ENCODE measurements at places on chromosomes 7 and 10. TPM values are rescaled to one million over a fixed set of nuclear protein-coding genes. Genes with fewer than 3 reads are reported as not detected.

Gene MYH16
- not detected for total RNA-seq

Gene OR6B1
- not detected for total RNA-seq

DNA sequence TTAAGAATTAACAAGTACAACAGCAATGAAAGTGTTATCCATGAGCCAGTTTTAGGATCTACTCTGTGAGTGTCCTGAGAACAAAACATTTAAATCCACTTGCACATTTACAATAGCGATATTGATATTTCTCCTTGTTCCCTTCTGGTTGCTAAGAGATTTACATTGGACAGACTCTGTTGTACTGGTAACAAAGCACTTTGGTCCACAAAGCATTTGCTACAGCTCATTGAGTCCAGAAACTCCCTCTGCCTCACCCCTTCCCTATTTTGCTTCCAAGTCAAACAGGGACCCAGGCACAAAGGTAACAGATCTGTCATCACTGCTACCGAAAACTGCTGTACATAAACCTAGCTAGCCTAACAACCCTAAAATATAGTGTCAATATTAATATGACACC is 2.1 kb downstream of the ANK3 start:
- no peak overlapping the region for H3K4me3 ChIP-seq
- no peaks in the 10 kb centered on the region for H3K4me1 ChIP-seq
- no peaks in the 10 kb centered on the region for H3K36me3 ChIP-seq
- DNase-seq, result no peak
- H3K27me3 ChIP-seq, result no peaks in the 10 kb centered on the region

DNA sequence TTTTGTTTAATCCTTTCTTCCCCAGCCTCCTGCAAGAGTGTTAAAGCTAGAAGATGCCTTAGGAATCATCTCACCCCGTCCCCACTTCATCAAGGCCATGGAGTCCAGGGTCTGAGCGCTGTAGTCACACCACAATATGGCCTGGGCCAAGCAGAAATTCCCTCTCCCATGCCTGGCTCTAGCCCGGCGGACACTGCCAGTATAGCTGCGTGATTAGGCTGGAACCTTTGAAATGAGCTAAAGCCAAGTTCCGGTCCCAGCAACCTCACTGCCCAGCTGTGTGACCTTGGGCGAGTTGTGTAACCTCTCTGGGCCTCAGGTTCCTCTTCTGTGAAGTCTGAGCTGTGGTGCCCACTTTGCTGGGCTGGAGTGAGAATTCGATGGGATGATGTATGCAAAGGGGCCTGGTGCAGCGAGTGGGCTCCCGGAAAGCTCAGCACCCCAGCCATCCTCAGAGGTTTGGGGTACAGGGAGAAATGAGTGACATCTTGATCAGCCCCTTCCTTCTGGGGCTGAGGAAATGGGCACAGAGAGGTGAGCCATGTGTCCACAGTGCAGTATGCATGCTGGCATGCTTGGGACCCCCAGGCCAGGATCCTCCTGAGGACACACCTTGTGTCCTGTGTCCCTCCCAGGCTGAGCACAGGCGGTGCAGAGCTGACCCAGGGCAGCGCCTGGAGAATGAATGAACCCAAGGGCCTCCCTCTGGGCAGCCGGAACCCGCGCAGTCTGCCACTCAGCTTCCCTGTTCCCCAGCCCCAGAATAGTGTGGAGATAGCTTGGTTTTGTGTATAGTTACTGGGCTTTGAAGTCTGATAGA is 118.6 kb downstream of the ZMIZ1 start:
- no peak overlapping the region for H3K4me3 ChIP-seq
- no peak for DNase-seq
- peaks cover 3% of the 10 kb centered on the region for H3K36me3 ChIP-seq
- H3K27me3 ChIP-seq, result no peaks in the 10 kb centered on the region
- no peak overlapping the region for H3K27ac ChIP-seq
- no peaks in the 10 kb centered on the region for H3K4me1 ChIP-seq

DNA sequence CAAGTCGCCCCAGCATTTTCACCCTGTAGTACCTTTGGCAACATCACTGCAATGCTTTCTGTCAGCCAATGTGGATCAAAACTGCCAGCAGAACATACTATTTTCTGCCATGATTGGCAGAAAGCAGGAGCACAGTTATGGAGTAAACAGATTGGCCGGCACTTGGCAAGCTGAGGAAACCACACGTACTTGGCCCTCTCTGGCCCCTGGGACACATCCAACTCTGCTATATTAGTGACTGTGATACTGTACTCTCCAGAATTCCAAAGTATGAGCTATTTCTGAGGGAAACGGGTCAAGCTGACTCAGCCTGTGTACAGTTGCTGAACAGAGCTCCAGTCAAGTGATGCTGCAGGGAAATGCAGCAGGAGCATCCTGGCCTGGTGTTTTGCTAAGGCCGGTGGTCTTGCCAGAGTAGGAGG is 39.8 kb upstream of the LANCL2 start:
- H3K4me3 ChIP-seq, result no peak overlapping the region
- no peaks in the 10 kb centered on the region for H3K36me3 ChIP-seq
- H3K27me3 ChIP-seq, result peaks cover 2% of the 10 kb centered on the region
- no peak overlapping the region for H3K27ac ChIP-seq
- no peak for DNase-seq
- no peaks in the 10 kb centered on the region for H3K4me1 ChIP-seq

GRCh38 chr10:33638374-33638773 is 303.9 kb upstream of the NRP1 start:
- no peak overlapping the region for H3K27ac ChIP-seq
- no peaks in the 10 kb centered on the region for H3K4me1 ChIP-seq
- H3K4me3 ChIP-seq, result no peak overlapping the region
- no peaks in the 10 kb centered on the region for H3K36me3 ChIP-seq
- H3K27me3 ChIP-seq, result no peaks in the 10 kb centered on the region

- no peak for DNase-seq
- no peak overlapping the region for H3K4me3 ChIP-seq
- peaks cover 4% of the 10 kb centered on the region for H3K36me3 ChIP-seq
- H3K27ac ChIP-seq, result no peak overlapping the region
- no peaks in the 10 kb centered on the region for H3K27me3 ChIP-seq
- peaks cover 8% of the 10 kb centered on the region for H3K4me1 ChIP-seq
Observed at GRCh38 chr10:121926157-121926556, 1.7 kb downstream of the ATE1 start.

GRCh38 chr10:30154561-30154960 is 95.2 kb upstream of the JCAD start:
- H3K36me3 ChIP-seq, result no peaks in the 10 kb centered on the region
- no peak overlapping the region for H3K4me3 ChIP-seq
- H3K27ac ChIP-seq, result no peak overlapping the region
- H3K4me1 ChIP-seq, result no peaks in the 10 kb centered on the region
- H3K27me3 ChIP-seq, result peaks cover 26% of the 10 kb centered on the region

DNA sequence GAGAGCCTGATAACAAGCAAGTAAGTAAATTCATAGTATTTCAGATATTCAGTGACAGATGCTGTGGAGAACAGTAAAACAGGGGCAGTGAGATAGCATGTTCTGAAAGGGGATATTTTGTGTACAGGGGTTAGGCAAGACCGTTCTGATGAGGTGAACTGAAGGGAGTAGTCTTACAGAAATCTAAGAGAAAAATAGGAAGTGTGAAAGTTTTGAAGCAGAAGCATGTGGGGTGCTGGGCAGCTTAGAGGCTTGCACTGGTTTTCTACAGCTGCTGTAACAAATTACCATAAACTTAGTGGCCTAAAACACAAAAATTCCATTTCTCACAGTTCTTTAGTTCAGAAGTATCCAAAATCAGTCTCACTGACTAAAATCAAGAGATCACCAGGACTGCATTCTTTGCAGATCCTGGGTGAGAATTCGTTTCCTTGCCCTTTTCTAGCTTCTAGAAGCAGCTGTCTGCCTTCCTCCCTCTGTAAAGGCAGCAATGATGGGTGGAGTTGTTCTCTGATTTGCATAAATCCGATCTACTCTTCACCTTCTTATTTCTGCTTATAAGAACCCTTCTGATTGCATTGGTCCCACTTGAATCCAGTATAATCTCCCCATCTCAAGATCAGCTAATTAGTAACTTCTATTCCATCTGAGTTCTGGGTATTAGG is 7.5 kb upstream of the KLF14 start:
- H3K27ac ChIP-seq, result no peak overlapping the region
- no peaks in the 10 kb centered on the region for H3K36me3 ChIP-seq
- H3K27me3 ChIP-seq, result peaks cover 11% of the 10 kb centered on the region
- H3K4me3 ChIP-seq, result no peak overlapping the region
- H3K4me1 ChIP-seq, result no peaks in the 10 kb centered on the region

GRCh38 chr10:86019141-86019540 is 347.5 kb downstream of the GRID1 start:
- no peak overlapping the region for H3K27ac ChIP-seq
- H3K4me3 ChIP-seq, result no peak overlapping the region
- H3K27me3 ChIP-seq, result no peaks in the 10 kb centered on the region
- peaks cover 13% of the 10 kb centered on the region for H3K4me1 ChIP-seq
- H3K36me3 ChIP-seq, result no peaks in the 10 kb centered on the region

- H3K27me3 ChIP-seq, result no peaks in the 10 kb centered on the region
- peaks cover 4% of the 10 kb centered on the region for H3K4me1 ChIP-seq
- DNase-seq, result no peak
- H3K36me3 ChIP-seq, result no peaks in the 10 kb centered on the region
Observed at GRCh38 chr10:34866848-34867247, 51.8 kb upstream of the PARD3 start.

GRCh38 chr7:130953196-130953595 is 219.2 kb upstream of the KLF14 start:
- no peak overlapping the region for H3K4me3 ChIP-seq
- no peak for DNase-seq
- H3K36me3 ChIP-seq, result no peaks in the 10 kb centered on the region

DNA sequence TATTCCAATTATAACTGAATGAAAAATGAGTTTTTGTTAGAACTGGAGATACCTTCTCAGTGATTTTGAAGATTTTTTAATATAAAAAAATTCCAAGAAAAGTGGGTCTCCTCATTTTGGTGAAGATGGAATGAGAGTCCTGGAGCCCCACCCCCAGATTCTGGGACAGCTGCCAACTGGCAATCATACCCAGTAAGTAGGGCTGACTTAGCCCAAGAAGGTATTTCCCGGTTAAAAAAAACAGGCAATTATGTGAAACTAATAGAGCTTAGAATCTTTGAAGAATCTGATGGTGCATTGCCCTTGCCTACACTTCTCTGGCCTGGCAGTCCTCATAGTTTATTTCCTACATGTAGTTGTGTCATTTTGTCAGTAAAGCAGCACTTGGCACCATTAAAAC is 52.8 kb upstream of the VWDE start:
- no peak overlapping the region for H3K4me3 ChIP-seq
- H3K27me3 ChIP-seq, result no peaks in the 10 kb centered on the region
- no peaks in the 10 kb centered on the region for H3K36me3 ChIP-seq
- no peaks in the 10 kb centered on the region for H3K4me1 ChIP-seq

DNA sequence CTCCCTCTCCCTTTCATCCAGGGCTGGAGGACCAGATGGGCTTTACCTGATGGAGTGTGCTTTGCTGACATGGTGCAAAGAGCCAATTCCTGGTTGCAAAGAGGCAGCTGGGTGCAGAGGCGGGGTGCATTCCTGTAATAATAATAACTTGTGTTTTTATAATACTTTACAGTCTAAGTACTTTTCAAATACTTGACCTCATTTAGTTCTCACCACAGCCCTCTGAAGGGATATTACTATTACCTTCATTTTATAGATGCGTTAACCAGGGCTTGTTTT is 70.4 kb downstream of the TCF7L2 start:
- no peaks in the 10 kb centered on the region for H3K4me1 ChIP-seq
- no peak for DNase-seq
- H3K4me3 ChIP-seq, result no peak overlapping the region
- H3K27ac ChIP-seq, result no peak overlapping the region
